Testis (tissue), 5 donors: ENCODE measurements at places on chromosomes 5 and 9. TPM values are rescaled to one million over a fixed set of nuclear protein-coding genes. Genes with fewer than 3 reads are reported as not detected.

- DNase-seq: no peak
Measured at GRCh38 chr5:163759000-163759704, 253.7 kb downstream of the MAT2B start.

DNA sequence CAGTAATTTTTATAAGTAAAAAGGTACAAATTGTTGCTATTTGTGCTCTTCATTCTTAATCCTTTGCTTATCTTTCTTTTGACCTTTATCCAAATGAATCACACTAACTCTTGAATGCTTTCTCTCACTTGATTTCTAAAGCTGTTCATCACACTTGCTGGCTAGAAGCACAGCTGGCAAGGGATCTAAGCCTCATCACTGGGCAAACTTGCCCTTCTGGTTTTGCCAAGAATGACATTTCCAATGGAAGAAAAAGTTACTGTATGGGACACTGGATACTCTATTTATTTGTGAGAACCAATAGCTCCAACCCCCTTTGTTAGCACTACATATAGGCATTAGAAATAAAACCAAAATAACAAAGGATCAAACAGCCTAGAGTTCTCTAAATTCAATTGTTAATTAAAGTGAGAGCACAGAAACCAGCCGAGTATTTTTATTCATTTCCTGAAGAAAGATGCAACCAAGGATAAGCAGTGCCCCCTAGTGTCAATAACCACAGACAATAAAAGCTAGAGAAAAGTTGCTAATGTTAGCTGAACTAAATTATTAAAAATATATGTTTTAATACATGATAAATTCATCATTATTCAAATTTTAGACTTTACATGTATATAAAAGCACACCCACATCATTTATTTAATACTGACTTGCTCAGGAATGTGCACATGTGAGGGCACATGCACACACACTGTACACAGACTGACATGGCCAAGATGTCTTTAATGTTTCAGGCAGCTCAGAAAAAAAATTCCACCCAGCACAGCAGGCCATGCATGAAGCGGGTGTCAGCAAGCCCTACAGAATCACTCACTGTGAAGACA, 59.8 kb upstream of the POU5F2 start:
- peak; percentile 22 for DNase-seq

DNA sequence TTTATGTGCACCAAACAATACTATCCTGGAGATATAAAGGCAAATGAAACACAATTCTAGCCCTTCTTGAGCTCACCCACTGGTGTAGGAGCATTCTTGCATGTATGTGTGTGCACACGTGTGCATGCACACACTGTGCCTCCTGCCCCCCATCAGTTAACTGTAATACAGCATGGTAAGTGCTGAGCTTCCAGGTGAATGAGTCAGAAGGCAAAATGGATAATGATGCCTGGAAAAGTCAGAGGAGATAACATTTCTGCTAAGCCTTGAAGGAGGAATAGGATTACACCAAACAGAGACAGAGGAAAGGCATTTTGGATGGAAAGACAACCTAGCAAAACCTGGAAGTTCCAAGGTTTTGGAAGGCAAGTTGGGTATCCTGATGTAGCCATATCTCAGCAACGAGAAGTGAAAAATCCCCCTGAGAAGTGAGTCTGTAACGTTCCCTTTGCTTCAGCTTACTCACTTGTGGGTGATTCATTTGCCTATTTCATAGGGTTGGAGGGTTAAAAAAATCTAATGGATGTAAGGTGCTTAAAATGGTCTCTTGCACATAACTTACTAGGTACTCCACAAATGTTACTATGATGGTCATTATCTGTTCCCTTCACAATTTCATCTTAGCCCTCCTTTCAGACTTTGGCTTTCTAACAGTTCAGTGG, 101.4 kb upstream of the STC2 start:
- DNase-seq: no peak

NINJ1 gene
- total RNA-seq: 152 TPM

MARCOL gene
- not detected for total RNA-seq

GRCh38 chr5:61313960-61314681, 17.9 kb upstream of the ZSWIM6 start:
- no peak for DNase-seq

IL5 gene
- total RNA-seq: 12.4 TPM

- DNase-seq: no peak
Measured at GRCh38 chr5:143564417-143564816, 160.9 kb upstream of the NR3C1 start.

- DNase-seq: no peak
Measured at GRCh38 chr5:168818558-168818957, 239.4 kb upstream of the PANK3 start.

DNA sequence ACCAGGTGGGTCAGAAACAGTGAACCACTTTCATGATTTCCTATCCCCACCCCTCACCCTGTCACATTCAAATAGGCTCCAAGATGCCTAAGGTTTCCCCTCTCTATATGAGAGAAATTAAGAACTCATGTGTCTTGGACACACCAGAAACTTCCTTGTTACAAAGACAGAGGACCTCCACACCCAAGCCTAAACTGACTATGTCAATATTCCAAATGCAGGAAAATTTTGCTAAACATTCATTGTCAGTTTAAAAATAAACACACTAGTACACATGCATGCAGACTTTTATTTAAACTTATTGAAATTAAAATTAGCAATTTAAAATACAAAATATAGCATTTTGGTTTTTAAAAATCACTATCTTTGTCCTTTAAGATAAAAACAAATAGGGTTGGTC, 26.2 kb downstream of the SKIC3 start:
- no peak for DNase-seq

- DNase-seq: peak; percentile 61
Measured at GRCh38 chr5:91311697-91312501, 71.2 kb downstream of the ARRDC3 start.

GRCh38 chr5:124743602-124744169, 2.8 kb downstream of the ZNF608 start:
- no peak for DNase-seq

- no peak for DNase-seq
Measured at GRCh38 chr9:124906966-124907365, 33.9 kb downstream of the GOLGA1 start.

DNA sequence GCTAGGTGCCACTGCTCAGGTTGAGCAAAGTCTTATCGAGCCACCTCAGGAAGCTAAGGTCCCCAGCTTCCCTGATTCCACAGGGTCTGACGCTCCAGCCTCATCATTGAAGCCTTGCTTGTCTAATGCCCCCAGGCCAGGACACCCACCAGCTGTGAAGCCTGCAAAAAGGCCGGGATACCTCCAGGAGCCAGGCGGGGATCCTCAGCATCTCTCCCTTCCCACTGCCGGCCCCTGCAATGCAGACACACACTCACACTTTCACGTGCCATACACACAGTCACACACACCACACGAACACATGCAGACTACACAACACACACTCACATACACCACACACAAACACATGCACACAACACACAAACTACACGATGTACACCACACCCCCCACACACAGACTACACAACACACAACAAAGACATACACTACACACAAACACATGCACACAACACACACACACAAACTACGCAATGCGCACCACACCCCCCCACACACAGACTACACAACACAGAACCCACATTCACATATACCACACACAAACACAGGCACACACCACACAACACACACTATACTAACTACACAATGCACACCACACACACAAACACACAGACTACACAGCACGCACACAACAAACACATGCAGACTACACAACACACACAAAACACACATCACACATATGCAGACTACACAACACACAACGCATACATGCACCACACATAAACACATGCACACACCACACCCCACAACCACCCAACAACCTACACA, 17.8 kb upstream of the S1PR3 start:
- peak; percentile 11 for DNase-seq

DNA sequence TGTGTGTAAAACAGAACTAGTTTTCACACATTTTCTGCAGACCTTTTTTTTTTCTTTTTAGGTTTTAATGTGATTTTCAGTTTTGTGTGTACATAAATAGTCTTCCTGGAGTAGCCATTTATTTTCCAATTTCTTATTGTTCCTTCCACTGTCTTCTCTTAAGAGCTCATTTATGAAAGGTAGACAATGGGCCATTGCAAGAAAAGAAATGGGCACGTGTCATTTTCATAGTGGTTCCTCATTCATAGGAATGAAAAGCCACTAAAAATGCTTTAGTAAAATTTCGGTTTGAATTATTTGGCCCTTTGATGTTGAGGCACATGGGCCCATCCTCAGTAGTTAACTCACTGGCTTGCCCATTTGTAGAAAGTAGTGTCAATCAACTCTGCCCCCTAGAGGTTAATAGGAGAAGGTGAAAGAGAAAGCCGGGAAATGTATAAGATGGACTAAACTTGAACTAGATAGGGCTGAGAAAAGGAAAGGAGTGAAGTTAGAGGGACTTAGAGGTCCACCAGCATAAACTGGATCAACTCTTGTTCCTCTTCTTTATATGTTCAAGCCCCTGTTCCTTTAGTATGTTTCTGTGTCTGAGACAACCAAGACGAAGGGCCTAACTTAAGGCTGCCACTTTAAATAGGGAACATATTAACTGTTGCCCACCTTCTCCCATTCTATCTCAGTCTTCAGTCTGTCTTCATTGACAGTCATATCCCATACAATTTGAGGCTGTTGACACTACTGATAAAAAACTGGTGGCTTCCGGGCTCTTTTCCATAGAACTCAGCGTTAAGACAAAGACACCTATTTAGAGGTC, 72.6 kb downstream of the SMARCA2 start:
- no peak for DNase-seq

DNA sequence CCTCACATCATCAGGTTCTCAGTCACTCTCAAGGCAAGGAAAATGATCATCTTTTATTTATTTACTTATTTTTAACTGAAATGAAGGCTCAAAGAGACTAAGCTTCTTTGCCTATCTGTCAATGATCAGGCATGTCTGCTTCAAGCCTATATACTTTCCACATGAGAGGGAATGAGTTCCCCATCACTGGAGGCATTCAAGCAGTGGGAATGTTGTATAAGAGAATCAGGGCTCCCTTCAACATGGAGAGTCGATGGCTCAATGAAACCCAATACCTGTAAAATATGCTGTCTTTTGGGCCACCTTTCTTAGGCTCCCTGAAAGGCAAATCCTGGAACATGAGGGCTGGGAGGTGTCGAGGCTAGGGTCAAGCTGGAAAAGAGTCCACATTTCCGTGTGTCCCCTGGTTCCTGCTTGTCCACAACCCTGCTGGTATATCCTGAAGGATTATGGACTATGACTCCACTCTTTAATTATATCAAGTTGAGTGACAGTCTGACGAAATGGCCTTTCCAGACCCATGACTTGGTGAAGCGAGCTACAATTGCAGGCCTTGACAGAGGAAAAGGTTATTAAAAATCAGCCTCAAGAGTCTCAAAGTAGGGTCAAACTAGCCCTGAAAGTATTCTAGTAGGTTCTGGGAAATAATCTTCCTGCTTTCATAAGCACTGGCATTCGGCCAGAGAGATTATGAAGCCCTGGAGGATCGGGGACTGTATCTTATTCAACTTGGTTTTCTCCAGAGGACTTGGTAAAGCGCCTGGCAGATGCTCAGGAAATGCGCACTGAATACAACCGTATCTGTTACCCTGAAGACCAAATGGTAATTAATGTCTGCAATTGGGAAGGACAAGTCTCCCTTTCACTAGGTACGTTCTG, 145.9 kb upstream of the TBC1D2 start:
- DNase-seq: peak; percentile 23

CARD6 gene
- 3.1 TPM for total RNA-seq

TAF1L gene
- 5.7 TPM for total RNA-seq

- DNase-seq: peak; percentile 54
Measured at GRCh38 chr5:885529-885928, 7.1 kb downstream of the BRD9 start.

DNA sequence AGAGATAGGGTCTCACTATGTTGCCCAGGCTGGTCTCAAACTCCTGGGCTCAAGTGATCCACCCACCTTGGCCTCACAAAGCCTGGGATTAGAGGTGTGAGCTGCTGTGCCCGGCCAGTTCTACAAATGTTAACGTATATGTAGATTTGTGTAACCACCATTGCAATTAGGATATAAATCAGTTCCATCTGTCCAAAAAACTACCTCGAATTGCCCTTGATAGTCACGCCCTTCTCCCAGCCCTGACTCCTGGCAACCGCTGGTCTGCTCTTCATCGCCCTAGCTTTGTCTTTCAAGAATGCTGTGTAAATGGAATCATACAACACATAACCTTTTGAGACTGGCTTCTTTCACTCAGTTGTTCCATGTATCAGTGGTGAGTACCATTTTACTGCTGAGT, 46.1 kb upstream of the PPARGC1B start:
- no peak for DNase-seq

IFNE gene
- total RNA-seq: 0.47 TPM

ALDOB gene
- total RNA-seq: not detected

GRCh38 chr5:16690243-16690852, 73.6 kb upstream of the RETREG1 start:
- peak; percentile 53 for DNase-seq

GNA14 gene
- 3.1 TPM for total RNA-seq

GRCh38 chr9:124394596-124394995, 20.6 kb downstream of the PSMB7 start:
- DNase-seq: no peak

QRFP gene
- 0.24 TPM for total RNA-seq

ARHGEF39 gene
- 6.5 TPM for total RNA-seq

GRCh38 chr5:93789173-93790067, 48.0 kb upstream of the POU5F2 start:
- DNase-seq: no peak

FGFR4 gene
- 9.7 TPM for total RNA-seq

GLRA1 gene
- total RNA-seq: not detected

DNA sequence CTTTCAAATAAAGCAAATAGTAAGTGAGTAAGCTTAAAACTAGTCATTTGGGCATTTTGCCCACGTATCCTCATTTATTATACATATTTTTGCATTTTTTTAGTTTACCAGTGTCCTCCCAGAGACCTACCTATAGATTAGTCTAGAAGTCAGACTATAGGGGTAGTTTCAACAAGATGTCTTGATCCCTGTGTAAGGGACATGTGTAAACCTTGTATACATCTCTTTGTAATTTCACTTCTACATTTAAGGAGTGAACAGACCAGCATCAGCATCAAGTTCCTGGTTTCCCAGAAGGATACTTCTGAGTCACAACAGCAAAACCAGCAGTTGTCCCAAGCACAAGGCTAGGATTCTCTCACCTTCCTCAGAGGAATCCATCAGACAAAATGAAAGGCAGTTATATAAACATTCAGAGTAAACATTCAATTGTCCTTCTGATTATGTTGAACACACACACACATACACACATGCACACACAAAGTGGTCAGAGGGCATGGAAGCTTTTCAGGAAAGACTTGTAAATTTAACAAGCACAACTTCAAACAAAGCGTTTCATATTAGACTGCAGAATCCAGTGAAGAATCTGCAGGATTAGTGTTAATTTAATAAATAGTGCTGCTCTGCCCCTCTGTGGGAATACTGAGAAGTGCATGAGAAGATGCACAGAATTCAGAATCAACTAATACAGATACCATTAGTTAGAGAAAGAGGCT, 55.4 kb downstream of the HINT1 start:
- DNase-seq: peak; percentile 28
